ENCODE measurements at places on chromosomes 7 and 10.

DNA sequence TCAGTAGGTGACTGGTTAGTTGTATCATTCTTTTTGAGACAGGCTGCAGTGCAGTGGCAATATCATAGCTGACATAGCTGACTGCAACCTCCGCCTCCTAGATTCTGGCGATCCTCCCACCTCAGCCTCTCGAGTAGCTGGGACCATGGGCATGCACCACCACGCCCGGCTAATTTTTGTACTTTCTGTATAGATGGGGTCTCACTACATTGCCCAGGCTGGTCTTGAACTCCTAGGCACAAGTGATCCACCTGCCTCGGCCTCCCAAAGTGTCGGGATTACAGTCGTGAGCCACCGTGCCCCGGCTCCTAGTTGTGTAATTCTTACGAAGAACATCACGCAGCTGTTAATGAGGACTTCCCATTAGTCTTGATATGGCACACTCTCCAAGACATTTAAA lies 123.4 kb upstream of the VKORC1L1 start:
- DNase-seq: no peak

- DNase-seq: no peak
Observed at GRCh38 chr10:98967601-98968000, 268.1 kb downstream of the HPSE2 start.

DNA sequence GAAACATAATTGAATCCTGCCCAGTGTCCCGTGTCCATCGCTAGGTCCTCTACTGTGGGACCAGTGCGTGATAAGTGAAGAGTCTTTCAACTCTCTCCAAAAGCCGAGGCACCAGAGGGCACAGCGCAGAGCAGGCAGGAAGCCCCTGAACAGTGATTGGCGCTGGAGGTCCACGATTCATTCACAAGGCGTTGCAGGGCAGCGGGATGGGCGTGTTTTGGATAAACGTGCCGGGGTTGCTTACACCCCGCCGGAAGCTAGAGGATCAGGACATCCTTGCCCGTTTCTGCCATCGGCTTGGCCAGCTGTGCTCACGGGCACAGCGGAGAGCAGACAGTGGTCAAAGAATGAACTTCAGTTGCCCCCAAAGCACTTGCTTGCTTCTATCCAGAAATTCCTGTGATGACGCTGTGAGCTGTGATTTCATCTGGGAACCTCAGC lies 86.0 kb upstream of the PFKP start:
- no peak for DNase-seq

GRCh38 chr10:115802911-115803310 lies 470.1 kb downstream of the GFRA1 start:
- DNase-seq: no peak

- DNase-seq: no peak
Observed at GRCh38 chr10:69721690-69722310, 79.9 kb upstream of the COL13A1 start.

GRCh38 chr7:32047075-32047474 lies 23.1 kb downstream of the PDE1C start:
- DNase-seq: no peak

DNA sequence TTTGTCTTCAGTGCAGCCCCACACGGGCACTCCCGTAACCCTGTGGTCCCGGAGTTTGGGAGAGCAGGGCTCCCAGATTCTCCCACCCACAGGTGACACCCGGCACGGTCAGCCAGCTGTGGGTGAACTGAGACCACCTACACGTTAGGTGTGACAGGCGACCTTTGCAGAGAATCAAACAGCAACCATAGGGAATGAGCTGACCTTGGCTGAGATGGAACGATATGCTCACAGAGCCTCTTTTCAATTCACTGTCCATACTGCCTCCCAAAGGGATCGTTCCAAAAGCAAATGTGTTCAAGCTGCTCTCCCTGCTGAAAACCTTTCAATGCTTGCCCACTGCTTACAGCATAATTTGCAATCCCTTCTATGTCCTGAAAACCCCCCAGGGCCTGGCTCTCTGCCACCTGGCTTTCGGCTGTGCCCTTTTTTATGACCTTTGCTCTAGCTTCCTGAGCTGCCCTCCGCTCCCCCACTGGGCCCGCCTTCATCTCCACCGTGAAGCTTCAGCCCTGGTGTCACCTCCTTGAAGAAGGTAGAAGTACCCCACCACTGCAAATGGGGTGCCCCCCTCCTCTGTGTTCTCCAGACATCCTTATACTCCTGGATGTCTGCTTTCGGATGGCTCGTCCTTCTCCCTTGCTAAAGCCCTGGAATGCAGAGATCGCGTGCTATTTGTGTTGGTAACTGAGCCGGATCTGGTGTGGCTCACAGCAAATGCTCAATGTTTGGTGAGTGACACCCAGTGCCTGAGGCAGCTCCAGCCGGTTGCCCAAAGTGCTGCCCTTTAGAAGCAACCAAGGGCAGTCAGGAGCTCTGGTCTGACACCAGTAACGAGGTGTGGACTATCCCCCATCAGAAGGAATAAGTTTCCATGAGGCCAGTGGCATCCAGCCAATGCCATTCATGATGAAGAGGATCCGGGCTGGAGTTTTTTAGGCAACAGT lies 90.4 kb downstream of the KIAA1549 start:
- DNase-seq: no peak

GRCh38 chr10:42951486-42952251 lies 125.2 kb upstream of the RET start:
- DNase-seq: no peak

- no peak for DNase-seq
Observed at GRCh38 chr10:43801140-43801539, 152.5 kb upstream of the ZNF32 start.

Measured in NCI-H1694 (cell line).